Esophagus muscularis mucosa (tissue), 4 donors: ENCODE measurements at places on chromosomes 2 and 18. TPM values are rescaled to one million over a fixed set of nuclear protein-coding genes. Genes with fewer than 3 reads are reported as not detected.

DNA sequence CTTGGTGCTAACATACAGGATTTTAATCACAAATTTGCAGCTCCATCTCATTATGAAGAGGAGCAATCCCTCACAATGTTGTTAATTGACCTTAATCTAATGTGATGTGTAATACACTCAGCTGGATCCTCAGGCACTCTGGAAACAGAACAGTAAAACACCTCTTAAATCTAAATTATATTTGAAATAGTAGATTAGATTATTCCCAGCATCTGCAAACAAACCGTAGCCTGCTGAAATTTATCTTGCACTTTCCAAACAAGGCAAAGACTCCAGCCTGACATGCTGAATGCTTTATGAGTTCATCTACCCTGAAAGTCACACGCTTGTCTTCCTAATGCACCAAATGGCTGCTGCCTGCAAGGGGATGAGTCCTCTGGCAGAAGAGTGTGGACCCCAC lies 402.3 kb upstream of the GYPC start:
- no peak for DNase-seq

Gene SKOR2
- not detected for total RNA-seq

DNA sequence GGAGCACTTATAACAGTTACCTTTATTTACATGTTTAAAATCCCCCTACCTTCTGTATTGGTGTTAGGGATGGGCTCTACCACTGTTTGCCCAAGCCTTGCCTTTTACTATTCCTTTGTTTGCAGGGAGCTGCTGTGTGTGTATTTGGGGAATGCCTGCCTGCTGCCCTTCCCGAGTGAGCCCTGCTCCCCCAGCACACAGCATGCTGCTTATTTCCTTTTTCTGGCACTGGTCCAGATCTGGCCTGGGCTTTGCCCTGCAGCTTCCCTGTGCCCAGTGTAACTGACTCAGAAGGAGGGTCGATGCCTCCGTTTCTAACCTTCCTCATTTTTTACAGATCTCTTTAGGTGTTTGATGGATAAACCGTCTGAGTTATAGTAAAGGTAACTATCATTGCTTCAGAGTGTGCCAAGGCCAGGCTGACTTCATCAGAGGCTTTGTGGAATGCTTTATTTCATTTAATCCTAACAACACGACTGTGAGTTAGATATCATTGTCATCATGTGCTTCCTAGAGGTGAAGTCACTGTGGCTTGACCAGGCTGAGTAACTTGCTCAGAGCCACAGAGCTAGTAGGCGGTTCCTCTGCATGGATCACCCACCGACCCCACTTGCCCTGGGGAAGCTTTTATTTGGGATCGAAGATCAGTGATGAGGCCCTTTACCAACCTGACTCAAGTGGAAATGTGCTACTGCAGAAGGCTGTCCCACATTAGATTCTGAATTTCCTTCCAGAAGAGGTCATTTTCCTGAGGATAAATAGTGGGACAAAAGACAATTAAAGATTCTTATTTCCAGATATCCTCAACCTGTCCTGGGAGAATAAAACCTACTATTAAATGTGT lies 238.8 kb downstream of the ZNF407 start:
- DNase-seq = no peak

- peak; percentile 94 for DNase-seq
Observed at GRCh38 chr2:11863513-11864328, 117.3 kb downstream of the LPIN1 start.

GRCh38 chr2:43898134-43898837 lies 59.5 kb downstream of the ABCG8 start:
- DNase-seq = no peak

GRCh38 chr2:149926149-149926548 lies 338.6 kb upstream of the MMADHC start:
- DNase-seq = no peak

- no peak for DNase-seq
Observed at GRCh38 chr18:66734451-66734850, 130.6 kb upstream of the CDH19 start.

DNA sequence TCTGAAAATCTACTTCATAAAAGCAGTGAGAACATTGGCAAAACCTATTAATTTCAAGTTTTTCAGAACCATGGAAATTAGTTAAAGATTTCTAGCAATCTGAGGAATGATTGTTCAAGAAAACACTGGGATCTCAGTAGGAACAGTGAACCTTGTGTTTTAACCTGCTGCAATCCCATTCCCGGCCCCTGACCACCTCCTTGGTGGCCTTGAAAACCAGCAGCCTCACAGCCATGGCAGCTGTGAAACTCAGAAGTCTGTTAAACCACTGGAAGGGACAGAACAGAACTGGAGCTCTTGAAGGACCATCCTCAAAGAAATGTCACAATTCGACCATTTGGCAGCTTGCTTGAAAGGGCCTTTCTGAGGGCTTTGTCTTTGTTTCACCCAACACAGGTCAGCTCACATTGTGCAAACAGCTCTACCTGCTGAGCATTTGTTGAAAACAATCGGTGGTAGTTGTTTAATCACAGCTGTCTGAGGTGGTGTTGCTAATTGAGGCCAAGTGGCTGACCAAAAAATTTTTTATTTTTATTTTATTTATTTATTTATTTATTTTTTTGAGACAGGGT lies 25.8 kb downstream of the NEDD4L start:
- DNase-seq = no peak

Gene CD8B2
- total RNA-seq = 0.13 TPM

GRCh38 chr2:25320077-25320476 lies 21.6 kb downstream of the DNMT3A start:
- DNase-seq = no peak

DNA sequence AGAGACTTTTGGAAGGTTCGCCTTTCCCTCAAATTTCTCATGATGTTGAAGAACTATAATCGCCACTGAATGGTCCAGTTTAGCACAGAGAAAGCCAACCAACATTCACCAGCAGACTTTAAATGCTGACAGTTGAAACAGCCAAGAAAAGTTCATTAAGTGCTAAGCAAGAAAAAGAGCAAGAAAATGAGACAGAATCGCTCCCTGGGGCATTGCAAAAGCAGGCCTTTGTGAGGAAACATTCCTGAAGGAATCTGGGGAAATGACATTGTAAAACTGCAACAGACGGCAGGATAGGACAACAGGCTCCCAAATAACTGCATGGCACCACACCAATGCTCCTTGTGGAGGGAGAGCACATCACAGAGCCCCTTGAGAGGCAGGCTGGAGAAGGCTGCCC lies 269.3 kb upstream of the ID2 start:
- DNase-seq = no peak

DNA sequence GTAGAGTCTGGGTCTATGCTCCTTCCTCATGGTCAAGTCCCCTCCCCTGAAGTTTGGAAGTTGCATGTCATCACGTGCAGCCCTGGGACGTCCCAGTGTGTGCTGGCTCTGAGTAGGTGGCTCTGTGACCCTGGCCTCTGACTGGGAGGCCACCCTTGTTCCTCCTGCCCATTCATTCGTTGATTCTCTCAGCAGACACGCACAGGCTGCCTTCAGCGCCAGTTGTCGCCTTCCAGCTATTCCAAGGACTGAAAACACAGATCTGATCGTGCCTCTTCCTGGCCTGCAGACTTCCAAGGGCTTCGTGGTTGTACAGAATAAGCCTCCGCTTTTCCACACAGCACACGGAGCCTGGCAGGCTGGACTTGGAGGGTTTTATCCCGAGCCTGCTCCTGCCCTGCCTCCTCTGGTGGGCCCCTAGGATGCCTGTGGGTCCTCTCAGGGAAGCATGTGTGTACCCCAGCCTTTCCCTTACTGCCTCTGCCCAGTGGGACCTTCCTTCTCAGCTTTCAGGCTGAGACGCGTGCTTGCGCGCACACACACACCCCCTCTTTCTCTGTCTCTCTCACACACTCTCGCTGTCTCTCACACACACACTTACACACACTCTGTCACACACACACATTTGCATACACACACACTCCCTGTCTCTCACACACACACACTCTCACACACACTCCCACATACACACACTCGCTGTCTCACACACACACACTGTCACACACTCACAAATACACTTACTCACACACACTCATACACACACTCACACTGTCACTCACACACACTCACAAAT lies 17.7 kb downstream of the SH3BP4 start:
- DNase-seq = no peak

GRCh38 chr2:84846741-84847142 lies 34.1 kb downstream of the TRABD2A start:
- no peak for DNase-seq

Gene CFC1
- not detected for total RNA-seq

- DNase-seq = no peak
Observed at GRCh38 chr2:20168048-20168726, 56.7 kb downstream of the SDC1 start.
